ENCODE measurements at places on chromosomes 2 and 18.

GRCh38 chr2:213065583-213066442, 85.6 kb downstream of the IKZF2 start:
- DNase-seq, result no peak

- peak; percentile 62 for DNase-seq
Measured at GRCh38 chr2:25877431-25878360, 591 bp downstream of the ASXL2 start.

DNA sequence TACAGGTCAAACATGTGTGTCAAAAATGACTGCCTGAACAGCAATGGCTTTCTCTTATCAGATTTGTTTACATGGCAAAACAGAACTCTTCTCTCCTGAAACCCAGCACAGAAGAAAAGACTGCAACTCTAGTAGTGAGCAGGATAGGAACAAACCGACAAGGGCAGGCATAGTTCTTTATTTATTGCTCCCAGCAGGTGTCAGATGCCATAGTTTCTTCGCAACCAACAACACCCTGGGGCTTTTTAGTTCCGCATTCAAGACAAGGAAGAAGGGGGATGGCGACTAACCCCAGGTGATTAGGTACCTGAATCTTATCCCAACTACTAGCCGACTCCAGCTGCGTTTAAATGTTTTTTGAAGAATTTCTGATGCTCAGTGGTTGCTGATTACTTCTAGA, 367.5 kb upstream of the FIGN start:
- DNase-seq, result no peak

- no peak for DNase-seq
Measured at GRCh38 chr2:107258531-107259407, 372.8 kb upstream of the ST6GAL2 start.

GRCh38 chr2:188204824-188205223, 86.8 kb upstream of the GULP1 start:
- no peak for DNase-seq

DNA sequence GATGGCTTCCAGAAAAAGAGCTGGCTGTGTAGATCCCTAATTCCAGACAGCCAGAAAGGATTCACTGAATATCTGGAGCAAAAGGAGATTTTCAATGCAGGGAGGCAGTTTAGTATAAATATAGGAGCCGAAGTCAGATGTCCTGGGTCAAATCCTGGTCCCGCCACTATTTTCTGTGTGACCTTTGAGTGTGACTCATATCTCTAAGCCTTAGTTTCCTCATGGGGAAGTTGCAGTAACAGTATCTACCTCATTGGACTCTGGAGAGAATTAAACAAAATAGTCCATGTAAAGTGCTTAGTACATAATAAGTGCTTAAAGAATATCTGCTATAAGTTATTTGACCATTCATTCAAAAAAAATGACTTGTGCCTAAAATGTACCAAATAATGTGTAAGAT, 52.1 kb upstream of the ITGA6 start:
- DNase-seq, result no peak

GRCh38 chr2:126843081-126843480, 55.6 kb upstream of the TEX51 start:
- DNase-seq, result no peak

GRCh38 chr2:142045641-142046040, 85.2 kb downstream of the LRP1B start:
- DNase-seq, result no peak

DNA sequence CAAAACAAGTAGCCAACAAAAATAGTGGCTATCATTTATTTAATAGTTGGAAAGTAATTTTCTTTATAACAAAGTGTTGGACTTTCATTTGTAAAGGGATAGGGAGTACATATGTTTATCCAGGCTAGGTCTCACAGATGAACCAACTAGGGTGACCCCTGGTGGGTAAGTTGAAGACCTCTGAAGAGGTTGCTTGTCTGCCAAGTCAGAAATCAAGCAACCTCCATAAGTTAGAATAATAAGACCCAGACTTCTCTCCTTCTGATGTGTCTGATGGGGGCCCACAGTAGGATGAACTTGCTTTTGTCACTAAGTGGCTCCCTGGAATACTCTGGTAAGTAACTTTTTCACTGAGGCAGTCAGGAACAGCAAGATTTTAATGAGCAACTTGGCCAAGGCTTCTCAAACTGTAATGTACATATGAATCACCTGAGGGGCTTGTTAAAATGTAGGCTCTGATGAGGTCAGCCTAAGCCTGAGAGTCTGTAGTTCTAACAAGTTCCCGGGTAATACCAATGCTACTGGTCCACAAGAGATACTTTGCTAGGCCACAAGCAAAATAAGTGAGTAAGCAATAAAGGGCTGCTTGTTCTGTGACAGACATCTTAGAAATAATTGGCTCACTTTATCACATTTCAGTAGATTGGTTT, 319.6 kb downstream of the PIK3C3 start:
- no peak for DNase-seq

- DNase-seq, result no peak
Measured at GRCh38 chr2:5915881-5916310, 223.7 kb downstream of the SOX11 start.

Measured in occipital lobe (tissue), 3 donors.